ENCODE measurements at places on chromosomes 6 and 20. TPM values are rescaled to one million over a fixed set of nuclear protein-coding genes. Genes with fewer than 3 reads are reported as not detected.

FAM209B gene
- not detected for total RNA-seq

TRIM31 gene
- total RNA-seq, result not detected

REM1 gene
- 4.7 TPM for total RNA-seq

ZFP57 gene
- total RNA-seq, result not detected

DLL1 gene
- total RNA-seq, result 13.6 TPM

TMEM151B gene
- total RNA-seq, result not detected

HFE gene
- 4.7 TPM for total RNA-seq

STXBP5 gene
- 14.6 TPM for total RNA-seq

JPH2 gene
- 85.1 TPM for total RNA-seq

AIF1 gene
- total RNA-seq, result 19.8 TPM

GCNT2 gene
- 3.1 TPM for total RNA-seq

C6orf136 gene
- total RNA-seq, result 9.9 TPM

SEL1L2 gene
- not detected for total RNA-seq

SCRT2 gene
- not detected for total RNA-seq

VSX1 gene
- total RNA-seq, result not detected

CUTA gene
- 73.1 TPM for total RNA-seq

HLA-DOA gene
- 1.0 TPM for total RNA-seq

PHACTR3 gene
- 1.0 TPM for total RNA-seq

DUSP15 gene
- 2.1 TPM for total RNA-seq

ACTL10 gene
- total RNA-seq, result 1.0 TPM

LAMA4 gene
- 248 TPM for total RNA-seq

PLEKHG1 gene
- total RNA-seq, result 13.6 TPM

PAX1 gene
- under 0.01 TPM for total RNA-seq

SRMS gene
- not detected for total RNA-seq

ZNF831 gene
- under 0.01 TPM for total RNA-seq

CRISP3 gene
- not detected for total RNA-seq

ANGPT4 gene
- under 0.01 TPM for total RNA-seq

SPATA25 gene
- total RNA-seq, result 2.6 TPM

SNX9 gene
- 19.3 TPM for total RNA-seq

LY6G6F gene
- total RNA-seq, result not detected

ZBP1 gene
- total RNA-seq, result under 0.01 TPM

WFDC10B gene
- not detected for total RNA-seq

PGC gene
- total RNA-seq, result 0.52 TPM

LPA gene
- total RNA-seq, result not detected

SRSF6 gene
- 44.9 TPM for total RNA-seq

ENTPD6 gene
- total RNA-seq, result 17.7 TPM

SAMHD1 gene
- total RNA-seq, result 45.9 TPM

CD24 gene
- total RNA-seq, result 16.7 TPM

RBM24 gene
- 116 TPM for total RNA-seq

SYCP2L gene
- 1.6 TPM for total RNA-seq

Data from skeletal muscle tissue (tissue), 5 donors.